ENCODE measurements at places on chromosomes 11 and 22.
A peak's percentile ranks its signal among the peaks of the same experiment; 100 is the strongest.

- DNase-seq: no peak
Observed at GRCh38 chr11:27456140-27456794, 16.3 kb downstream of the LGR4 start.

GRCh38 chr22:48493733-48494132, 1333.9 kb downstream of the BRD1 start:
- DNase-seq: no peak

GRCh38 chr22:44878483-44879300, 126.3 kb downstream of the ARHGAP8 start:
- DNase-seq: no peak

DNA sequence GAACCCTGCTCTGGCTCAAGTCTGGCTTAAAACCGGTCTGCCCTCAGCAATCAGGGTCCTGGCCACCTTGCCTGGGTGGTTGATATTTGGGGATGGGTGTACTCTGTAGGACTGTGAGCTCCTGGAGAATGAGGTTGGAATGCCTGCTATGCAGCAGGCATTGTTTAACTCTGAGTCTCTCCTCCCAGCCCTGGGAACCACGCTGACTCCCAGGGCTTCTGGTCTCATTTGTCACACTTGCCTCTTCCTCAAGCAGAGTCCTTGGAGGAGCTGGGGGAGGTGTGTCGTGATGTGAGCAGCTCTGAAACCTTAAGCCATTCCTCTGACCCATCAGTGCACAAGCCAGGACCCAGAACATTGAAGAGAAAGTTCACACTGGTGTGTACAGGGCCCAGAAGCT, 340.1 kb downstream of the MN1 start:
- DNase-seq: no peak

DNA sequence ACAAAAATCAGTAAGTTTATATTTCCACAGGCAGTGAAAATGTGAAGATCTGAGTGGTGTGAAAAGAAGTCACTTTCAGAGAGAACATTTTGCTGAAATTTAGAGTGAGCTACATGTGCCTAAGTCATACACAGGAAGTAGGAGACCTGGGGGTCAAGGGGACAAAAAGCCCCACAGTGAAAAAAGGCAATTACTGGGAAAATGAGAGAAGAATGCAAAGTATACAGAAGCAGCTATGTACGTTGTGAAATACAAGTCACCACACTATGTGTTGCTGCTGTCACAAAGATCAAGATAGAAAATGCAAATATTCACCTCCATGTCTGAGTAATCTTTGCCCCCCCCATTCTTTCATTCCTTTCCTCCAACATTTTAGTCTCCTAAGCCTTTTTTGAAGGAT, 21.6 kb upstream of the SESN3 start:
- no peak for DNase-seq

DNA sequence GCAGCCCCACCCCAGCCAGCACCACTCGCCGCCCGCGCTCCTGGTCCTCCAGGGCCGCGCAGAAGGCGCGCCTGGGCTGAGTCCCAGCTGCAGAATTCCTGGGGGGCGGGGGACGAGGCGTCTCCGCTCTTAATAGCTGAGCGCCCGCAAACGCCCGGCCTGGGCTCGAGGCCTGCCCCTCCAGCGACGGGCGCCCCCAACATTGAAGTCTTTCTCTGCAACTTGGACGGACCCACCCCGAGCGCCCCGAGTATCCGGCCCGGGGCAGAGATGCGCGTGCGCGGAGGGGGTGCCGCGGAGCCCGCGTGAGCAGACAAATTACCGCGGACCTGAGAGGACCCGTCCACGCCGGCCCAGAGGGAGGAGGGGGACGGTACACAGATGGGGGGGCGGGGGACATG, 6.7 kb upstream of the SYT7 start:
- peak; percentile 36 for DNase-seq

- no peak for DNase-seq
Observed at GRCh38 chr11:114977651-114978050, 299.3 kb downstream of the NXPE2 start.

Measured in activated naive CD4-positive, alpha-beta T cell treated with Interleukin-2 at 50 U/mL for 16 hours (primary cell).